Fibroblast of villous mesenchyme (primary cell): ENCODE measurements at places on chromosomes 6 and 20.

DNA sequence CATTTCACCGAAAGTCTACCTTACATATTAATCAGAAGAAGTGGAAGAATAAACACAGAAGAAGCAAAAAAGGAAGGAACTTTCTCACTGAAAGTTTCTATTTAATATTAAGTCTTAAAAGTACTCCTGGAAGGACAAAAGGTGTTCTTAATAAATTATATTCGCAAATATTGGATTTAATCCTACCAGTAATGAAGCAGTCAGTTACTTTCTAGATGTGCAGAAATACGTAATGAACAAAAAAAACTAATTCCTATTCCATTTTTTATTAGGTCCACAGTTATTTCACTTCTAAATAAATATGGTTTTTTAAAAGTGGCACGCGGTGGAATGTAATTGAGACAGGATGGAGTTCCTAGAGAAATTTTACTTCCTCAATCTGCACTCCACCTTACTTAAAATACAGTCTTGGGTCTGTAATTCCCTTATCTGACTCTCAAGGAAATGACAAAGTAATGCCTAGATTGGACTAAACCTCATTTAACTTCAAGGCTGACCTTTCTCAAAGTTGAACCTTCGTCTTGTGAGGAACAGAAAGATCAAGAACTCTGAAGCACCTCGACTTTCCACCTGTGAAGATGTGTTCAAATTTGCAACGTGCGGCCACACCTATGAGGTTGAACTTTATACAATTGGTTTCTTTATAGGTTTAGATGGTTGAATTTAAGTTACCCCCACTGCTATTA is 1.1 kb upstream of the TRAM2 start:
- no peak for DNase-seq

GRCh38 chr6:105270511-105270910 is 90.7 kb upstream of the POPDC3 start:
- DNase-seq, result peak; percentile 48

GRCh38 chr6:151340219-151340978 is 51.0 kb downstream of the ZBTB2 start:
- DNase-seq, result no peak

- no peak for DNase-seq
These were observed 504.9 kb downstream of the DOK5 start for GRCh38 chr20:54980103-54980960.

DNA sequence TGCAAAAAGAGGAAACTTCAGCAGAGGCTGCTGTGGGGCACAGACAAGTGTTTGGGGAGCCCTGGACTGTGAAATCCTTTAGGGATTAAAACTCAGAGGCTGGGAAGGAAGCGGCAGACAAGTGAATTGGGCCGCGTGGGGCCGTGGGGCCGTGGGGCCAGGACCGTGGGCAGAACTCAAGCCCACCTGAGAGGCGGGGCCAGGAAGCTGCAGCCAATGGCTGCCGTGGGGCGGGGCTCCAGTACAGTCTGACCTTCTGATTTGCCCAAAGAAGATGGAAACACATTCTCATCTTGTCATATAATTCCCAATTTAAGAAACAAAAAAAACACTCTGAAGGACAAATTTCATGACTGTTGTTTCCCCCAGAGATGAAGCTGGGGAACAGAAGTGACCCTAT is 55.4 kb downstream of the ANKRD60 start:
- no peak for DNase-seq

DNA sequence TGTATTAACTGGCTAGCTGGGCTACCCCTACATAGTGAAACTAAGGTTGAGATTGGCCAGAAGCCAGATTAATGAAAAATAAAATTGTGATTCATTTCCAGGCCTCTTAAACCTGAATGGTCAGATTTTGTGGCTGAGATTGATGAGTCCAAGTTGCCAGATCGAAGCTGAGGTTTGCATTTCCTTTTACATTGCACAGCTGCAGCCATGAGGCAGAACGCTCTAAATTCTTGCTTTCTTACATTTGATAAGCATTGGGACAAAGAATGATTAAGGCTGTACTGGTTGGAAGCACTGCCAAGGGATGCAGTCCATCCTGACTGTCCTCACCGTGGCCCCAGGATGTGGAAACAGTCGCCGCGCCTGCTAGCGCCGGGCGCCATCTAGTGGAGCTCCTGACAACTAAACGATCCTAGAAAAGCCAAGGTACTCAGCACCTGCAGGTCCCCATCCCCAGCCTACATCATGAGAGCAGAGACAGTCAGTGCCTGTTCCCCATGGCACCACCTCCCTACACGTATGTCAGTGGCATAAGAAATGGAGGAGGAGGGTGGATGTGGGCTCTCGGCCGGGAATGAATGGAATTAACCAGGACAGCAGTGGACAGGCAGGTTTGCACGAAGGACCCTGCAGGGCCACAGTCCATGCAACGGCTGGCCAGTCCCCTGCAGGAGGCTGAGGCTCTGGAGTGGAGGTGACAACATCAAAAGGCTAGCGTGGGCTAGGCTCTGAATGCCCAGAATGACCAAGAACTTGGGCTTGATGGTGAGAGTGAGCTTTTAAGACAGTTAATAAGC is 19.0 kb downstream of the PXDC1 start:
- peak; percentile 73 for DNase-seq

- no peak for DNase-seq
These were observed 116.5 kb upstream of the COL21A1 start for GRCh38 chr6:56363796-56364430.

- DNase-seq, result no peak
These were observed 586.1 kb downstream of the RNF144B start for GRCh38 chr6:18973251-18973650.

DNA sequence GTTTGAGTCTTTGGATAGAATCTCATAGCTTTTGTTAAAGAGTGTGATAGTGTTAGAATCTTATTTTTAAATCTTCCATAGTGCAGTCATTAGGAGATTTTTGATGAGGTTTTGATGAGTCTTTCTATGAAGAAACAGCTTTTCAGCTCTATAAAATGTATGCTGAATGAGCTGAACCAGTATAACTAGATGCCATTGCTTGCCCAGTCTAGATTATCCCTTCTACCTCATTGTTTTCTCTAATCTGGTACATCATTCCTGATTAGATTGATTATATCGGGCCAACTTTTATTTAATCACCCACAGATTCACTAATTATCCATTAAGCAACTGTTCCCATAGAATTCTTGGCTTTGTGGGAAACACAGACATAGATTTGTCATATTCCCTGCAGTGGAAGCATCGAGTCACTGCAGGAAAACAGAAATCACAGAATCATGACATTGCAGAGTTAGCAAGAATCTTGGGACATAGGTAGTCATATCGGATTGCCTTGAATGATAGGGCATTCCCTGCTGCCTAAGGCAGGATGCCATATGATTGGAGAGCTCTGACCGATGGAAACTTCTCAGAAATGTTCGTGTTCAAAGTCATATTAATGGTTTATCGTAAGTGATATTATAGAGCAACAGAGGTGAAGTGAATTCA is 882.7 kb upstream of the FLRT3 start:
- no peak for DNase-seq

- DNase-seq, result no peak
These were observed 81.4 kb downstream of the NINL start for GRCh38 chr20:25503936-25504335.

- DNase-seq, result no peak
These were observed 608.1 kb downstream of the TENT5A start for GRCh38 chr6:81144346-81144745.

DNA sequence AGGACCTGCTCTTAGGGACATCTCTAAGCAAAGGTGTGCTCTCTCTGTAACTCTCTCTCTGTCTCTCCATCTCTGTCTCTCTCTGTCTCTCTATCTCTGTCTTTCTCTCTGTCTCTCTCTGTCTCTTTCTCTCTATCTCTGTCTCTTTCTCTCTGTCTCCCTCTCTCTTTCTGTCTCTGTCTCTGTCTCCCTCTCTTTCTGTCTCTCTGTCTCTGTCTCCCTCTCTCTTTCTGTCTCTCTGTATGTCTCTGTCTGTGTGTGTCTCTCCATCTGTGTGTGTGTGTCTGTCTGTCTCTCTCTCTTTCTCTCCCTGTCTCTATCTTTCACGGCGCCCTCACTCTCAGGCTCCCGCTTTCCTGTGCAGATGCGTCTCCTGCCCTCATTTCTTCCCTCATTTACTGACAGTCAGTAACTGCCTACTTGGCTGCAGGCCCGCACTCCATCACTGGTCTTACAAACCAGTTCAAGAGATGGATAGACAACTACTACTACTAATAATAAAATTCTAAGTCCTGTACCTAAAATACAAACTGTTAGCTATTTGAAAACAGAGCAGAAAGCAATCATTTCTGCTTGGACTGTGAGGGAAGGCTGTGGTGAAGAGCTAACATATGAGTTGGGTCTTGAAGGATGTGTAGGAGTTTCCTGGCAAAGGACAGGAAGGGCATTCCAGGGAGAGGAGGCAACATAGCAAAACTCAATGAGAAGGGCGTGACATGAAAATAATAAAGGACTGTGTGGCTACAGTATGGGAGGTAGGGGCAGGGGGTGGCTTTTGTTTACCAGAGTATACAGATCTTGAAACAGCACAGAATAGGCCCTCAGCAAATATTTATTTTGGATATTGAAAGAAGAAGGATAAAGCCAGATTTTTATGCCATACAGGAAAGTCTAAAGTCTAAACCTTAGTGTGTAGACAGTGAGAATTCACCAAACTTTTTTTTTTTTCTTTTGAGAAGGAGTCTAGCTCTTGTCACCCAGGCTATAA is 67.8 kb upstream of the TAB2 start:
- DNase-seq, result no peak

DNA sequence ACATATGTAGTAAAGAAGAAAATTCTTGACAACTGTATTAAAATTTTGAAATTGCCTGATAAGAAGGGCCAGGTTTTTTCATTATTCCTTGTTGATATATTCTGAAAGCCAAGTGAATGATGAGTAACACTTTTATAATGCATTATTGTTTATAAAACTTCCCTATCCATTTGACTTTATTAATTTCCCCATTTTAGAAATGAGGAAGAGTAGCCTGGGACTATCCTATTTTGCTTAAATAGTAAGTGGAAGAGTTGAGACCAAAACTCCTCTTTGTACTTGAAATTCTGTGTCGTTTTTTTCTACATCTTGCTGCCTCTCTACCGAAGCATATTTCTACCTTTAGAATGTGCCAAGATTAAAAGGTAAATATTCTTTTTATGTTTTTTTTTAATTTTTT is 39.7 kb downstream of the TRMT11 start:
- DNase-seq, result no peak

GRCh38 chr6:155946860-155947259 is 491.2 kb upstream of the NOX3 start:
- DNase-seq, result no peak

GRCh38 chr6:113491376-113491775 is 365.8 kb upstream of the MARCKS start:
- no peak for DNase-seq

GRCh38 chr20:47392015-47392720 is 35.7 kb upstream of the ZMYND8 start:
- peak; percentile 85 for DNase-seq

DNA sequence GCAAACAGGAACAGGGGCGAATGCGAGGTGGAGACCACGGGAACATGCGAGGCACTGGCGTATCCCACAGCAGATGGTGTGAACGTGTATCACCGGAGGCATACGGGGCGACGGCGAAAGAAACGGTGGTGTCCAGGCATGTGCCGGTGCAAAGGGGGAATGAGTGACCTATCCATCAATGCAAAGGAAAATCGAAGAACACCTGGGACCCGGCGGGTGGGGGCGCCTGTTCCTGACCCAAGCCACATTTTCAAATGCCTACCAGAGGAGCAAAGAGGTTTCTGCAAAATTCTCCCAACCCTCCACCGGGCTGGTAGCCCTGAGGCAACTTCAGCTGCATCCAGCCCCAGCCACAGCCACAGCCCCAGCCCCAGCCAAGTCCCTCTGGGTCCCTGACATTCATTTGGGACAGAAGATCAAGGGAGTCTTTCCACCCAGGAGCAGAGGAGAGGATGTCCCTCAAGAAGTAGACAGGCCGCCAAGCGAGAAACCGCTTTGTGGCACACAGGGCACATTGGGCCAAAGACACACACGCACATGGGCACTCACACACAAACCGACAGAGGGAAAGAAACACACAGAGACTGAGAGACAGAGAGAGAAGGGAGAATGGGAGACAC is 164.0 kb upstream of the ZNF337 start:
- no peak for DNase-seq

- peak; percentile 43 for DNase-seq
These were observed 119.9 kb upstream of the ASCC3 start for GRCh38 chr6:101001012-101001411.

DNA sequence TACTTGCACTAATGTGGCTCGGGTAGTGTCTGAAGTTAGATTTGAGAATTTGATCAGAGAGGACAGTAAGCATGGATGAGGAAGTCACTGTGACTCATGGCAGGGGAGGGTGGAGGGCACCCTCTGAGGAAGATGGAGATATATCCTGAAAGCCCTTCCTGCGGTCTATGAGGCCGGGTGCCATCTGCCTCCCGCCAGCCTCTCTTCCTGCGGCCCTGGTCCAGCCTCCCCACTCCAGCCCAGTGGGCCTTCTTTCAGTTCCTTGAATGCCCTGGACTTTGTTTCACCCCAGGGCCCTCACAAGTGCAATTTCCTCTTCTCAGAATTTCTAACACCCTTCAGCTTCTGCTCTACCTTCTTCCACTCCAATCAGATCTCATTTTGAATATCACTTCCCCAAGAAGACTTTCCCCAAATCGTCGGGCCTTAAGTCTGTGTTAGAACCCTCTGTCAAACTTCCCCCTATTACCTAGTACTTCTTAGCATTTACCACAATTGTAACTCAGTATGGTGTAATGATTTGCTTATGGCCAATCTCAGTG is 20.2 kb upstream of the TNFAIP3 start:
- DNase-seq, result no peak

- DNase-seq, result no peak
These were observed 26.9 kb downstream of the LYRM2 start for GRCh38 chr6:89611666-89612065.

- no peak for DNase-seq
These were observed 94.2 kb downstream of the OLIG3 start for GRCh38 chr6:137399881-137400443.

- DNase-seq, result no peak
These were observed 13.8 kb upstream of the FUCA2 start for GRCh38 chr6:143525356-143525755.

- no peak for DNase-seq
These were observed 107.0 kb upstream of the SMLR1 start for GRCh38 chr6:130720076-130720715.

- DNase-seq, result no peak
These were observed 622 bp downstream of the MRGBP start for GRCh38 chr20:62796699-62797491.

DNA sequence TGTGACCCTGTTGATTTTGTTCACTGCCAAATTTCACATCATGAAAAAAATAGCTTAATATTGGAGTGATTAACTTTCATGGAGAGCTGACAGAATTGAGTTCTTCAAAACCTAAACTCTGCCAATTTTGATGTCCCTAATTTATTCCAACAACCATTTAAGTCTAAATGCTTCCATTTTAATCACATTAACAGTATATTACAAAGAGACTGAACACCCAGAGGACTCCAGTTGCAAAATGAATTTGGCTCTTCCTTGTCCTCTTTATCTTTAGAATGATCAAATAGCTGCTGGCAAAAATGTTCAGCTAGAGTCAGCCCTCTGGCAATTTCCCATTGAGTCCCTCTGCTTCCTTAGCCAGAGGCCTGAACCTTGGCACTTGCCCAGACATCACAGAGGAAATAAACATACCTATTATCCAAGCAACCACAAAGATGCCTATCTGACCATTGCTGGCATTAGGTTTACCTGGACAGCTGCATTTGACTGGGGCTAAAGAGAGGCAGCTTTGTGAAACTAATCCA is 299.0 kb upstream of the STXBP5 start:
- DNase-seq, result peak; percentile 62
